Activated CD8-positive, alpha-beta memory T cell treated with anti-CD3 and anti-CD28 coated beads, Interleukin-2, amount 10 ng/mL, durations not matched to agents 7 days and 5 days (primary cell): ENCODE measurements at places on chromosomes 1 and 21.

DNA sequence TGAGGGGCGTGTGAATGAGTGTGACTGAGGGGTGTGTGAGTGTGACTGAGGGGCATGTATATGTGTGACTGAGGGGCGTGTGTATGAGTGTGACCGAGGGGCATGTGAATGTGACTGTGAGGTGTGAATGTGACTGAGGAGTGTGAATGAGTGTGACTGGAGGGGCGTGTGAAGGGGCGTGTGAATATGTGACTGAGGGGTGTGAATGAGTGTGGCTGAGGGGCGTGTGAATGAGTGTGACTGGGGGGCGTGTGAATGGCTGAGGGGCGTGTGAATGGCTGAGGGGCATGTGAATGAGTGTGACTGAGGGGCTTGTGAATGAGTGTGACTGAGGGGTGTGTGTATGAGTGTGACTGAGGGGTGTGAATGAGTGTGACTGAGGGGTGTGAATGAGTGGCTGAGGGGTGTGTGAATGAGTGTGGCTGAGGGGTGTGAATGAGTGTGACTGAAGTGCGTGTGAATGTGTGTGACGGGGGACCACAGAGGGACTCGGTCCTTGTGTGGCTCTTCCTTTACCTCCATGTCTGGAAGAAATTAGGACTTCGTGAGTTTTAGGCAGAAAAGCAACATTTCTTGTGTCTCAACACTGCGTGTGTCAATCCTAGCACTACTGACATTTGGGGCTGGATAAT, 105.8 kb downstream of the GLIS1 start:
- no peak overlapping the region for H3K4me3 ChIP-seq
- H3K27me3 ChIP-seq = peaks cover 5% of the 10 kb centered on the region
- H3K36me3 ChIP-seq = no peaks in the 10 kb centered on the region
- H3K4me1 ChIP-seq = no peaks in the 10 kb centered on the region

DNA sequence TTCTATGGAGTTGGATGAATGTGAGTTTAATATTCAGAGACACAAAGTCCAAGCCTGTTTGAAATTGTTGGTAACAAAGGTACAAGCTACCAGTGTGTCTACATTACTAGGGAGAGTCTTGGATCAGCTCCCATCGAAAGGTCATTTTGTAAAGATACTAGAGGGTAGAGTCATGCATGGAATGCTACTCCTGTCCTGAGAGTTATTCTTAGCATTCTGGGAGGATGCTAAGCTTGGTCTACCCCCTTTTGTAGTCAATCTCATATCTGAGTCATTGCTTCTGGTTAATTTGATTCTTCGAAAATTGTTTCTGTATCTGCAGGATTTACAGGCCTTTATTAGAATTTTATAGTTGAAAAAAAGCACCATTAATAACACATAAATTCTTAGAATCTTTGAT, 240.2 kb downstream of the ST6GALNAC3 start:
- no peak for DNase-seq
- H3K27me3 ChIP-seq = no peaks in the 10 kb centered on the region
- no peak overlapping the region for H3K4me3 ChIP-seq
- no peaks in the 10 kb centered on the region for H3K36me3 ChIP-seq

- no peak for DNase-seq
- no peak overlapping the region for H3K27ac ChIP-seq
- no peaks in the 10 kb centered on the region for H3K36me3 ChIP-seq
- no peak overlapping the region for H3K4me3 ChIP-seq
Observed at GRCh38 chr1:208251911-208252835, 8.0 kb upstream of the PLXNA2 start.

- H3K27me3 ChIP-seq = peaks cover 50% of the 10 kb centered on the region
- H3K36me3 ChIP-seq = no peaks in the 10 kb centered on the region
- no peak for DNase-seq
- no peak overlapping the region for H3K27ac ChIP-seq
Observed at GRCh38 chr1:67803380-67804279, 29.6 kb downstream of the GNG12 start.

DNA sequence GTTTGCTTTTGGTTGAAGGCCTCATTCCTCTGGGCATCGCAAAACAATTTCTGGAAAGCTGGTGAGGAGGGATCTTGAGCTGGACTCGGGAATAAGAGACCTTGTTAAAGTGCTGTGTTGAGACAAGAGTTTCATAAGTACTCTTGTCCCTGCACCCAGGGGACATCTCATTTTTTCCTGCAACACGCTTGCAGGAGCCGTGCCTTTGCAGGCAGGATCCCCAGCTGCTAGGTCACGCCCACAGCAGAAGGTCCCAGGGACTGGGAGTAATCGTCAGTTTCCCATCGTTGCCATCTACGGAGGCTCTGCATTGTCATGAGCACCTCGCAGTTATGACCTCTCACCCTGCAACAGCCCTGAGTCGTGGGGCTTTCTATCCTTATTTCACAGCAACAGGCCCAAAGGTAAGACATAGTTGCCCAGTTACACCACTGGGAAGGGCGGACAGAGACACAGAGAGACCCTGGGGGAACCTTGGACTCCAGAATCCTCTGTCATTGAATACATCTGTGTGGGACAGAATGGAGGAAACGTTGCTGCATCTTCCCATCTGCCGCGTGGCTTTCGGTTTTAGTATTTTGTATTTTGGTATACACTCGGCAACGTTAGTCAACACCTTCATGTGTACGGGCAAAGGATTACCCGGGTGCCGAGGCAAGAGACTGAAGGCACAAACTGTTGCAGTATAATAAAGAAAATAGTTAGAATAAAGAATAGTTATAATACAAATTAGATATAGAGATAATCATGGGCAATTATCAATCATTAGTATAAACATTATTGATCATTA, 60.4 kb upstream of the DMRTB1 start:
- H3K4me1 ChIP-seq = no peaks in the 10 kb centered on the region
- no peaks in the 10 kb centered on the region for H3K36me3 ChIP-seq
- no peak overlapping the region for H3K27ac ChIP-seq

DNA sequence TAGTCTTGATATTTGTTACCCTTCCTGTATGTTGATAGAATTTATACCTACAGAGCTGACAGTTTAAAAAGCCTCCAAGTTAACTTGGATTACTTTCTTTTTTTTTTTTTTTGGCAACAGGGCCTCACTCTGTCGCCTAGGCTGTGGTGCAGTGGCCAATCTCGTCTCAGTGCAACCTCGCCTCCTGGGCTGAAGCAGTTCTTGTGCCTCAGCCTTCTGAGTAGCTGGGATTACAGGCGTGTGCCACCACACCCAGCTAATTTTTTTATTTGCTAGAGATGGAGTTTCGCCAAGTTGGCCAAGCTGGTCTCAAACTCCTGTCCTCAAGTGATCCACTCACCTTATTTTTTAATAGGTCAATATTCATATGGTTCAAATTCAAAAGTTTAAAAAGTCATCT, 32.7 kb downstream of the WDTC1 start:
- no peak overlapping the region for H3K27ac ChIP-seq
- no peak for DNase-seq
- peaks cover 8% of the 10 kb centered on the region for H3K36me3 ChIP-seq
- H3K27me3 ChIP-seq = no peaks in the 10 kb centered on the region
- no peak overlapping the region for H3K4me3 ChIP-seq

DNA sequence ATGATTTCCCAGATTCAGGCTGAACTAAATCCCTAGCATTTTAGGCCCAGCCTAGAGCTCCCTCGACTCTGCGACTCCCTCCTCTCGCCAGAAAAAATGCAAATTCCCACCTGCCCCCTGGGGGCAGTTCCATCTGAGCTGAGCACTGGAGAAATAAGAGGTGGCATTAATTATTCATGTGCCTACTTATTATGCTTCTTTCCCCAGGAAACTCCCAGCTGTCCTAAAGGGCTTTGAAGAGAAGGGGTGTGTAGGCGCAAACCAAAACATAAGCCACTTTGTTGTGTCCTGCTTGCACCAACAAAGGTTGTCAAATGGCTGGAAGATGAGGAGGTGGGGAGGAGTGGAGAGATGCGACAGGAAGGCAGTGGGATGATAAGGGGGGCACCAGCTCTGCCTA, 41.4 kb upstream of the GOLT1A start:
- peaks cover 3% of the 10 kb centered on the region for H3K27me3 ChIP-seq
- H3K27ac ChIP-seq = no peak overlapping the region
- H3K4me1 ChIP-seq = no peaks in the 10 kb centered on the region
- no peak for DNase-seq
- no peak overlapping the region for H3K4me3 ChIP-seq

DNA sequence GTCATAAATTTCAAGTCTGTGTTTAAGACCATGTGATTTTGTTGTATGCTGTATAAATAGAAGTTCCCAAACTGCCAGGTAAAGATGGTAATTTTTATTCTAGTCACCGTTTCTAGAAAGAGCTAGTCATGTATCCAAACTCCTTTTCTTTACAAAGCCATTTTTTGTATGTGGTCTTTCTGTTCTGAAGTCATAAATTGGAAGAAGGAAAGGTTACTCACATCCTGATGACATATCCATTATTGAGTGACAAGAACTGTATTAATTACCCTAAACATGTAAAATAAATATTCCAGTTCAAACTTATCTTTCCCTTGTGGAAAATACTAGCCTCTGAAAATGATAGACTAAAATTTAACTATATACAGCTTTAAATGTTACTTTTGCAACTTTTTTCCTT, 104.7 kb downstream of the POFUT2 start:
- no peaks in the 10 kb centered on the region for H3K4me1 ChIP-seq
- peaks cover 38% of the 10 kb centered on the region for H3K36me3 ChIP-seq
- no peak overlapping the region for H3K4me3 ChIP-seq
- no peaks in the 10 kb centered on the region for H3K27me3 ChIP-seq
- H3K27ac ChIP-seq = no peak overlapping the region

DNA sequence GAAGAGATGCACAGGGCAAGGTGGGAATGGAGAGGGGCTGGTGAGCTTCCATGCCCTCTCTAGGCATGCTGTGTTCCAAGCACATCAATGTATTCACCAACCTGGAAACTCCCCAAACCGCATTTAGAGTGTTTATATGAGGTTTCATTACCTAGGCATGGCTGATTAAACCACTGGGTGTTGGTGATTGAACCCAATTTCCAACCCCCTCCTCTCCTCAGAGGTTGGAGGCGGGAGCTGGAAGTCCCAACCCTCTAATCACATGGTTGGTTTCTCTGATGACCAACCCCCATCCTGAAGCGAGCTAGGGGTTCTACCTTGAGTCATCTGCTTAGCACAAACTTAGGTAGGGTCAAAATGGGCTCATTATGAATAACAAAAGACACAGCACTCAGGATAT, 3.0 kb upstream of the PPIE start:
- peaks cover 33% of the 10 kb centered on the region for H3K27me3 ChIP-seq
- DNase-seq = no peak
- H3K4me1 ChIP-seq = peaks cover 42% of the 10 kb centered on the region
- no peak overlapping the region for H3K4me3 ChIP-seq

DNA sequence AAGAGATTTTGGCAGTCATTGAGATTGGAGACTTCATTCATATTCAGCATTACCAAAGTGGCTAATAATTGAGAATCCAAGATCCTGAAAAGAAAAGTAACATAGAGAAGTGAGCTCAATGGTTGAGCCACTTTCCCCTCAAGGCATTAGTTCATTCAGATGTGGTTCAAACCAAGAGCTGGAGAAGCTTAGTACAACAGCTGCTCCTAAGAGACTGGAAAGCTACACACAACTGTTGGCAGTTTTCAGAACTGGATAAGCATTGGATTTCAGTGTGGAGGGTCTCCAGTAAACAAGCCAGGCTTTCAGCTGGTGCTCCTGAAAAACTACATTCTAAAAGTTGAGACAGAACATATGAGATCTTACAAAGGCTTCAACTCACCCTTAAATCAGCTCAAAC, 29.2 kb upstream of the CLDN8 start:
- H3K4me3 ChIP-seq = no peak overlapping the region
- no peaks in the 10 kb centered on the region for H3K4me1 ChIP-seq
- H3K27ac ChIP-seq = no peak overlapping the region
- DNase-seq = no peak

GRCh38 chr1:191695865-191696264, 462.4 kb upstream of the RGS18 start:
- DNase-seq = no peak
- H3K4me1 ChIP-seq = no peaks in the 10 kb centered on the region
- H3K36me3 ChIP-seq = no peaks in the 10 kb centered on the region
- no peak overlapping the region for H3K27ac ChIP-seq
